ENCODE measurements at places on chromosomes 3 and 15.

DNA sequence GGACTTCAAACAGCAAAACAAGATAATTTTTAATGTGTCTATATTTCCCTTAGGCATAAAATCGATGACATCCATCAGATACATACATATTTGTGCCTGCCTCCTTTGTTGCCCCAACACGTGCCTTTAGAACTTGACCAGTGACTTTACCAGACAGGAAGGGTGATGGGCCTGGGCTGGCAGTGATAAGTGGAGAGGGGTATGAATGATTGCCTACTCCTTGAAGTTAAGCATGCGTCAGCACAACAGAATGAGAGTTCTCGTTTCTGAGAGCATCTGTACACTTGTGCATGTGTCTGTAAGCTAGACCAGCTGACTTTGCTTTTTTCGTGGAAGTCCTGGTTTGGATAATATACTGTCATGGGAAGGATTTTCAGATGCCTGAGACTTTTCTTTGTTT, 54.9 kb upstream of the COL6A6 start:
- no peak for DNase-seq

DNA sequence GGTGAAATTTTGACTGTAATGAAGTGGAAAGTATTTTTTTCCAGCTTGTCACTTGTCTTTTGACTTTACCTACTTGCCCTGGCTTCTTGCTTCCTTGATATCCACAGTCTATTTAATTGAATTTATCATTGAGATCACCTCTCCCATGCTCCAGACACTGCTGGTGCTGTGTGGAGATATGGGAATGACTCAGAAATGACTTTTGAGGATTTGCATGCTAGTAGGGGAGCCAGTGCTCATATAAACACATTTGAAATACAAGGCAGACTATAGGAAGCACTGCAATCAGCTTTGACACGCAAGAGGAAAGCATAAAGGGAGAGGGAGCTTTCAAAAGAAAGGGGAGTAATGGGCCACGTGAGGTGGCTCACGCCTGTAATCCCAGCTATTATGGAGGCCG, 7.3 kb upstream of the TRPM1 start:
- no peak for DNase-seq

DNA sequence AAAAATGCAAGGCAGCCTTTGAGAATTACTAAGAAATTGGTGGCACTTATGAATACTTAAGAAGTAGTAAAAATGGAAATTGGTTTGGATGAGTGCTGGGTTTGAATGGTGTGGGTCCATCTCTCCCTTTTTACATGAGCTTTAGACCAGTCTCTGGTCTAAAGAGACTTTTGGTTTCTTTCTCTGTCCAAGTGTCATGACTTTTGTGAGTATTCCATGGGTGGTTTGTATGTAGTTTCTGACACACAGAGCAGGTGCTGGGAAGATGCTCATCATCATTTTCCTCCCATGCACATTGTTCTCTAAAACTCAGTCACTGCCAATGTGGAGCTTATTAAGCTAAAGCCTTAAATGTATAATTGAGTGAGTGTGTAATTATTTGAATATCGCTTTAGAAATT, 63.5 kb downstream of the KAT2B start:
- DNase-seq, result no peak

DNA sequence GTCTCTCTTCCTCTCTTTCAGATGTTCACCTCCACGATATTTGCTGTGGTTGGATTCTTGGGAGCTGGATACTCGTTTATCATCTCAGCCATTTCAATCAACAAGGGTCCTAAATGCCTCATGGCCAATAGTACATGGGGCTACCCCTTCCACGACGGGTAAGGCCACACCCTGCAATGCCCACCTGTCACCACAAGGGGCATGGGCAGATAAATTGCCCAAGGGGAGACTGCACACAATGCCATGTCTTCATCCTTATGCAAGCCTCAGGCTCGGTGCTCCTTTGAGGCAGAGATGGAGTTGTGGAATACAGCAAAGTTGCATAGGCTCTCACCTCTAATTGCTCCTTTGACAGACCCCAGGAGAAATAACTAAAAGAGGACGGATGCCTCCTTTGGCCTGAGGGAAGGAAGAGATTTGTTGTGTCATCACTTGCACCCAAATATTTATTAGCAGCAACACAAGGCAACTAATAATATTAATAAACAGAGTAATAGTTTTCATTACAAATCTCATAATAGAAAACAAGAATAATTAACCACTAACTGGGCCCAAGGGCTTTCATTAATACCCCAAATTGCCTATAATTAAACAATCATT, 13.2 kb downstream of the TM4SF4 start:
- no peak for DNase-seq

GRCh38 chr3:88852606-88853005, 254.8 kb upstream of the EPHA3 start:
- DNase-seq, result no peak

DNA sequence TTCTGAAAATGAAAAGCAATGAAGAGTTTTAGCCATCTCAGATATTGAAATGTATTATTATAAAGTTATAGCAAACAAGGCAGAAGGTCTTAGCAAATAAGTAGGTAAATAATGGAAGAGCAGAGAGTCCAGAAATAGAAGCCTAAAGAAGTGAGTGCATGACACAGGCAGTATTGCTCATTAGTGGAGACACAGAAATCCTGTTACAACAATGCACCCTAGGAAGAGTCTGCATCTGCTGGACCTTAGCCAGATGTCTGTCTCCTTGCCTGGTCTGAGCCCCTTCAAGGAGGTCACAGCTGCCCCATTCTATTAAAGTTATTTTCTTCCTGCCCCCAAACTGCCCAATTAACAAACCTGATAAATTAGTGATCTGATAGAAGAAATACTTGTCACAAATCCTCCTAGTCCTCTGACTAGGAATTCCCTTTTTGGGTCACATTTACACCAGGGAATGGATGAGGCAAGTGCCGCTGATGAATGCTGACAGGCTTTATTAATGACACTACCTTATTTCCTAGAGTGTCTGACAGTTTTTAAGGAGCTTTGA, 51.9 kb downstream of the HOMER2 start:
- no peak for DNase-seq

- DNase-seq, result no peak
Observed at GRCh38 chr3:116914004-116914403, 204.4 kb downstream of the TUSC7 start.

GRCh38 chr15:75834021-75834420, 9.2 kb upstream of the UBE2Q2 start:
- DNase-seq, result no peak

DNA sequence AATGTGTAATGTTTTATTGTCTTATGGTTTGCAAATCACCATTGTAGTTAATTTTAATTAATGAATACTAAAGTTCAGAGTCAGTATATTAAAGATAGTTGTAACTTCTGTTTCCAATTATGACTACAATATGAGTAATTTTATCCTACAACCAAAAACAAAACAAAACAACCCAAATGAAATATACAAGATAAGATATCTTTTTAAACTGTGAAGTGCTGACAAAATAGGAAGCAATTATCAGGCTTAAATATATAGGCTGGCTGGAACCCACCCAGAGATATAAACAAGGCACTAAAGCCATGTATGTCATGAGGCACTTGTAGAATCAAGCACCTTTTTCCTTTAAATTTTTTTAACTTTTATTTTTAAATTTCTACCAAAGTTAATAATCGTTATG, 108.6 kb upstream of the LRRFIP2 start:
- DNase-seq, result no peak

DNA sequence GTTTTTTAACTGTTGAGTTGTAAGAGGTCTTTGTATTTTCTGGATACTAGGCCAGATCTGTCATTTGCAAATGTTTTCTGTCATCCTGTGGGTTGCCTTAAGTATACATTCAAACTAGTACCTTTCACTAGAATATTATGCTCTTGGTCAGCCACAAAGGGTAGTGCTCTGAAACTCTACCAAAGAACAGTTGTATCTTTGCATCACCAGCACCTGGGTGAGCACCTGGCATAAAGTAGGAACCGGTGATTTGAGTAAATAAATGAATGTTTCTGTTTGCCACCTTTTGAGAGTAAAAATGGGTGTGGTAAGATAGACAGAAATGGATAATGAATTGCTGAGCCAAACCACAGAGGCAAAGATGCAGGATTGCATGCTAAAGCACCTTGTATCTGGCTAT, 98.7 kb downstream of the SLCO3A1 start:
- no peak for DNase-seq

DNA sequence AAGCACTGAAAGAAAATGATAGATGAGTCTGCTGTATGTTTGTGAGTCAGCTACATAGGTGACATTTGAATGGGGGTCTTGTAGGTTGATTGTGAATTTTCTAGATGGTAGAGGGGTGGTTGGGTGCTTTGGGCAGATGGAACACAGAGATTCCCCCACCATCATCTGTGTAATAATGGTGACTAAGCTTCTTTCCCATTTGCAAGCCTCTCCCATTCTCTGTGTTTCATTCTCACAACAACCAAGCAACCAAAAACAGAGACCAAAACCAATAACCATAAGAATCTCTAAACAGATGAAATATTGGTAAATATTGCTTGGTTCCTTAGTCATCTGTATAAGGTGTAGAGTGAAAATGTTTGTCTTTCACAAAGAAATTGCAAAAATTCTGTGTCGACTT, 17.8 kb upstream of the UTS2B start:
- DNase-seq, result no peak

GRCh38 chr3:193614430-193614829, 21.4 kb downstream of the OPA1 start:
- no peak for DNase-seq

DNA sequence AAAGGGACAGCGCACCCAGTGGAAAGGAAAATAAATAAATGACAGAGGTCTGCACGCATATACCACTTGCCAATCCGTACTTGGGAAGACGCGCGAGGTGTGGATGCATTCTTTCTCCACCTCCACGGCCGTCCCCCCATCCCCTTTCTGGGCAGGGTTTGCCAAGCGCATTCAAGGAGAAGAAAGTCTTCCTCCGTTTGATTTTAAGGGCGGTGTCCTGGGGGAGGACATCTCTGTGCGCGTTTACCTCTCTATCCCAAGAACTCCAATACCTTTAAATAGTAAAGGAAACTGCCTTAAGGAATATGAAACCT, 576 bp upstream of the MB21D2 start:
- DNase-seq, result no peak

GRCh38 chr3:160115387-160115786, 109.8 kb upstream of the C3orf80 start:
- no peak for DNase-seq

GRCh38 chr3:12004741-12005513, 739 bp downstream of the SYN2 start:
- DNase-seq, result no peak

GRCh38 chr3:52537726-52538421, 1.5 kb downstream of the UQCC5 start:
- no peak for DNase-seq

- no peak for DNase-seq
Observed at GRCh38 chr15:84402856-84403608, 167.5 kb downstream of the GOLGA6L4 start.

DNA sequence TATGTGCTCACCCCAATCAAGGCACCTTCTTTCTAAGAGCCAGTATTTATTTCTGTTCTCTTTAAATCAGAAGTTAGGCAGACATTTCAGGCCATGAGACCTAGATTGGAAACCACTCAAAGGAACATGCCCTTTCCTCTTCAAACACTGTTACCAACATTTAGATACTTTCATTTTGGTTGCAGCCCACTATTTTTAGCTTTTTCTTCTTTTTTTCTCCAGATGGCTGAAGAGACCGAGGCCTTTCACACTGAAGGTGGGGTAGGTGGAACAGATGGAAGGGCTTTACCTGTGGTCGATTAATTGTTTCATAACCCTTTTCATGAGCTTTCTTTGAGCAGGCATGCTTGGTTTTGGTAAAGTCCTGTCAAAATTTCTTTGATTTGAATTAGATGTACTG, 10.9 kb upstream of the LZTFL1 start:
- no peak for DNase-seq

DNA sequence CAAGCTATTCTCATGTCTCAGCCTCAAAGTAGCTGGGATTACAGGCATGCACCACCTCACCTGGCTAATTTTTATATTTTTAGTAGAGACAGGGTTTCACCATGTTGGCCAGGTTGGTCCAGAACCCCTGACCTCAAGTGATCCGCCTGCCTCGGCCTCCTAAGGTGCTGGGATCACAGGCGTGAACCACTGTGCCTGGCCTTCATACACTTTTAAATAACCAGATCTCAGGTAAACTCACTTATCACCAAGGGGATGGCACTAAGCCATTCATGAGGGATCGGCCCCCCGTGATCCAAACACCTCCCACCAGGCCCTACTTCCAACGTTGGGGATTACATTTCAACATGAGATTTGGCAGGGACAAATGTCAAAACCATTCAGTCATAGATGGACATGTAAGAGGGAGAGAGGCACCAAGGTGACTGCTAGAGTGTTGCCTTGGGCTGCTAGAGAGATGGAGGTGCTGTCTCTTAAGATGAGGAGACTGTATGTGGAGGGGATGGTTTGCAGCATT, 13.3 kb upstream of the DOCK3 start:
- DNase-seq, result no peak

GRCh38 chr15:56017920-56018319, 24.5 kb upstream of the NEDD4 start:
- no peak for DNase-seq

DNA sequence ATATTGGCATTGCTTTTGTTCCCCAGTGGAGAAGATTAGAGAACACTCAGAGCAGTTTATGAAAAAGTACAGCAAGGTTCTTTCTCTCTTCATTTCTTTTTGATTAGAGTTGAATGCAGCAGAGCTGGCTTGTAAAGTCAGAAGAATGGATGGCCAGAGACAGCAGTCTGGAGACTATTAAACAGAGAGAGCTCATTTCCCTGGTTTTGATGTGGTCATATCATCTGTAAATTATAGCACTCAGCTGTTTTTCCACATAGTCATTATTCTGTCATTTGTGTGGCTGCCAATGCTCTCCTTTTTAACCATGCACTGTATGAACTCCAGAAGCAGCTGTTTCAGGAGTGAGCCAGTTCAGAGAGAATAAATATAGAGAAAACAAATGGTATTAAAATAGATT, 177.4 kb upstream of the CRBN start:
- DNase-seq, result no peak

DNA sequence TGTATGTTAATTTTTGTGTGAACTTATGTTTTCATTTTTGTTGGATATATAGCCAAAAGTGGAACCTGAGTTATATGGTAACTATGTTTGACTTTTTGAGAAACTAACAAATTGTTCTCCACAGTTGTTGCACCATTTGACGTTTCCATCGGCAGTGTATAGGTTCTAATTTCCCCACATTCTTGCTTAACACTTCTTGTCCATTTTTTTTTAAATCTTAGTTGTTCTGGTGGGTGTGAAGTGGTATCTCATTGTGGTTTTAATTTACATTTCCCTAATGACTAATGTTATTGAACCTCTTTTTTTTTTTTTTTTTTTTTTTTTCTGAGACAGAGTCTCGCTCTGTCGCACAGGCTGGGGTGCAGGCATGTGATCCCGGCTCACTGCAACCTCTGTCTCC, 8.0 kb downstream of the NISCH start:
- DNase-seq, result no peak

DNA sequence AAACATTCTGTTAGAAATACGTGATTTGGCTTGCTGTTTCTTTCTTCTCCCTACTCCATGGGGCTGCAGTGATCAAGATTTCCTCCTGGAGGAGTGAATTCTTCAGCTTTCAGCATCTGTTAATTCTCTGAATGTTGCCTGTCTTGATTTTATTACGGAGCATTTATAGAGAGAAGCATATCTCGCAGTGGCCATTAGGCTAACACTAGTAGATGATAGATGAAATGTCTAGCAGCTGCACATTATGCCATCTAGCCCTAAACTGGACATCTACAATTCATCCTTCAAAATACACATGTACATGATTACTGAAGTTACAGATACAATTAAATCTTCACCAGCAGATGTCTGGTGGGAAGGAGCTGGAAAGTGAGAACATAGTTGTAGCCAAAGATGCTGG, 769.8 kb upstream of the NECTIN3 start:
- DNase-seq, result no peak

All from iPS DF 19.7 (cell line).